ENCODE measurements at places on chromosomes 3 and 15.

DNA sequence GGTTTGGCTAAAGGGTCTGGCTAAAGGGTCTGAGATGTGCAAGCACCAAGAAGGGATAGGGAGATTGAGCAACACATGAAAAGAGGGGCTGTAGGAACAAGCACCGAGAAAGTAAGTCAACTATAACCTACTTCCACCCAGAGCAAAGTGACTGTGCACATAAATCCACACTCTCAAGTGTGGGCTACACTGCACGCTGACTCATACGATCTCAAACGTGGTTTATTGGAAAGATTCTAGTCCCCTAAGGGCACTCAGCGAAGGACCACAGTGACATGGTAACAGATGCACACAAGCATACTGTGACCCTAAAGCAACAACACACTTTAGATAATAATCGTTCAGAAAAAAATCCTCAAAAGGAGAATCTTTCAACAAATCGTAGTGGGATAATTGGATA, 48.0 kb downstream of the EHHADH start:
- no peak for DNase-seq

- DNase-seq = no peak
These were observed 205.0 kb downstream of the ZIC1 start for GRCh38 chr3:147614210-147614609.

- DNase-seq = no peak
These were observed 9.6 kb downstream of the ARHGEF3 start for GRCh38 chr3:56792193-56792592.

DNA sequence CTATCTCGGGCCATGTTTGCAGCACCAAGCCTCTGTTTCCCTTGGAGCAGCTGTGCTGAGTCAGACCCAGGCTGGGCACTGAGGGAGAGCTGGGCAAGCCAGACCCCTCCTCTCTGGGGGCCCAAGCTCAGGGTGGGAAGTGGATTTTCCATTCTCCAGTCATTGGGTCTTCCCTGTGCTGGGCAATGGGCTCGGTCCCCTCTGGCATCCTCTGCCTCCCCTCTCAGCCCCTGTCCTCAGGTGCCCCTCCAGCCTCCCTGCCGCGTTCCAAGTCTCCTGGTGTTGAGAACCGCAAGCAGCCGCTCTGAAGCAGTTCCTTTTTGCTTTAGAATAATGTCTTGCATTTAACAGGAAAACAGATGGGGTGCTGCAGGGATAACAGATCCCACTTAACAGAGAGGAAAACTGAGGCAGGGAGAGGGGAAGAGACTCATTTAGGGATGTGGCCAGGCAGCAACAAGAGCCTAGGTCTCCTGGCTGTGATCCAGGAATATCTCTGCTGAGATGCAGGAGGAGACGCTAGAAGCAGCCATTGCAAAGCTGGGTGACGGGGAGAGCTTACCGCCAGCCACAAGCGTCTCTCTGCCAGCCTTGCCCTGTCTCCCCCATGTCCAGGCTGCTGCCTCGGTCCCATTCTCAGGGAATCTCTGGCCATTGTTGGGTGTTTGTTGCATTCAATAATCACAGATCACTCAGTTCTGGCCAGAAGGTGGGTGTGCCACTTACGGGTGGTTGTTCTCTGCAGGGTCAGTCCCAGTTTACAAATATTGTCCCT, 1.2 kb downstream of the RHO start:
- DNase-seq = no peak

- peak; percentile 41 for DNase-seq
These were observed 22.2 kb downstream of the ALDH1A2 start for GRCh38 chr15:58043192-58043903.

DNA sequence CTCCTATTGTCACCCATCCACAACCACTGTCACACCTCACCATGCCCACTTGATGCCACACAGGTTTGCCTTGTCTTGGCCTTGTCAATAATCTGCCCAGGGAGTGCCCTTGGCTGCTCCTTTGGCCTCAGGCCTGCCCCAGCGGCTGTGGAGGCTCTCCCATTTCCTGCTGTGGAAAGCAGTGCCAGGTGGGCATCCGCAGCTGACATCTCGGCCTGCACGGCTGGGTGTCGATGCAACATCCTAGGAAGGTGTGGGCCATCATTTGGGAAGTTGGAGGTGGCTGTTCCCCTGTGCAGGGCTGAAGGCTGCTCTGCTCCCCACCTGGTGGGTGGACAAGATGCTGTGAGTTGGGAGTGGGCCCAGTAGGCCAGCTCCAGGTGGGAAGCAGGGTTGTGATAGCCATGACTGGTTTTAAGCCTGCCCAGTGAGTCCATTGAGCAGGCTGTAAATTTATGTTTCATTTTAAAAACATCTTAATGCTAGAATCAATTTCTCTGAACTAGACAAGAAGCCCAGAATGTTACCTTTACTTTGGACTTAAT, 12.5 kb downstream of the DNAH1 start:
- DNase-seq = no peak

- no peak for DNase-seq
These were observed 417.3 kb downstream of the OTOL1 start for GRCh38 chr3:161913786-161914389.

DNA sequence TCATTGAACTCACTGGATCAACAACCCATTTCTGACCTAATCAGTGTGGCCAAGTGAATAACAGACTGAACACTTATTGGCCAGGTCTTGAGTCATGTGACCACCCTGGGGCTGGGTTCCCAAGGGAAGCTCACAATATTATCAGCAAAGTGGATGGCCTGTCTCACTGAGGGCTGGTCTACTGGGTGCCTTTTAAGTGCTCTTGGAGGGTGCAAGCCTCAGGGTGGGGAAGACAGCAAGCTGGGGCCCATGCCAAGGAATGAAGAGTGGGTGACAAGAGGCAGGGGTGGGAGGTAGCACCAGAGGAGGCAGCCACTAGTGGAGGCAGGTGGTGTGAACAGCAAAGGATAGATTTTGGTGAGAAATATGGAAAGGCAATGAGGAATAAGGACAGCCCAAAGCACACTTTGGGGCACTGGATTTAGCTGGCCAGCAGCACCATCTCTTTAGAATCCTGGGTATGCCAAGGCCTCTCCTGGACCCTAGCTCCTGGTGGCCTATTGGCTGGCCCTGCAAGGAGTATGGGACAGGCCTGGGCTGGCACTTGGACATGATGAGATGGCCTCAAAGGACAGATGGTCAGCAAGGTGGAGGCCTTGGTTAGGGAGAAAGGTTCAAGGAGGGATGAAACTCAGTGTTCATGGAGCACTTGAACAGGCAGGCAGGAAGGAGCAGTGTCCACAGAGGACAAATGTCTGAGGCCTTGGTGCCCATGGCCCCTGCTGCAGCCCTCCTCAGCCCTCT, 34.2 kb downstream of the HMCES start:
- no peak for DNase-seq

GRCh38 chr3:100613721-100614390, 4.5 kb downstream of the ADGRG7 start:
- no peak for DNase-seq

DNA sequence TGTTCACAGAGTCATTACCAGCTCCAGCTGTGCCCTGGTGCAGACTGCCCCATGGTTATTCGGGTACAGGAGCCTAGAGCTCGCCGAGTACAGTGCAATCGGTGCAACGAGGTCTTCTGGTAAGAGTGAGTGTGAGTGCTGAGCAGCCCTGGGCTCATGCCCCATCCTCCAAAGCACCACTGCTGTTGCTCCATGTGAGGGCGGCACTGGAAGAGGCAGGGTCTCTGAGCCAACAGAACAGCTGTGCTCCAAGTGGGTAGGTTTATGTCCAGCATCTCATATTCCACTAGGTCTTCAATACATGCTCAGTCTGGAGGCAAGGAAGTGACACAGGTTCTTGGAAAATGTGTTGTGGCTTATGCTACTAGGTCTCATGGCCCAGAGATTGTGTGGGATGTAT, 19.5 kb upstream of the P4HTM start:
- DNase-seq = no peak

- no peak for DNase-seq
These were observed 9.3 kb upstream of the HCN4 start for GRCh38 chr15:73378089-73378488.
